Right atrium auricular region (tissue), 2 donors: ENCODE measurements at places on chromosomes 5 and 9. TPM values are rescaled to one million over a fixed set of nuclear protein-coding genes. Genes with fewer than 3 reads are reported as not detected.

DNA sequence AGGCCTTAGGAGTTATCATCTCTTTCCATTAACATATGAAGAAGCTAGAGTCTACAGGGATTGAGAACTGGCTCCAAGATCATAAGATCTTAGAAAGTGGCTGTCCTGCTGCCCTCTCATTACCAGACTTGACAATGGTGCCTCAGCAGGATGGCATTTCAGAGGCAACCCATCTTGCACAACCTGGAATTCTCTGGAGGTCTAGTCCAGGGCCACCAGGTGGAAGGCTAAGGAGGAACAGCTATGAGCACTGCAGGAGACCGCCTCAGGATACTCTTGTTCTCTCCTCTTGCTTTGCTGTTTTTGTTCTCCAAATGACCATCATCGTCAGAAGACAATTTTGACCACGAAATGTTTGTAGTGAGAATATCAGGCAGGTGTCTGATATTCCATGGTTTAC is 322.6 kb downstream of the FBXL17 start:
- peaks cover 3% of the 10 kb centered on the region for H3K36me3 ChIP-seq
- H3K27me3 ChIP-seq: no peaks in the 10 kb centered on the region

Gene FGF10
- 0.19 TPM for total RNA-seq

DNA sequence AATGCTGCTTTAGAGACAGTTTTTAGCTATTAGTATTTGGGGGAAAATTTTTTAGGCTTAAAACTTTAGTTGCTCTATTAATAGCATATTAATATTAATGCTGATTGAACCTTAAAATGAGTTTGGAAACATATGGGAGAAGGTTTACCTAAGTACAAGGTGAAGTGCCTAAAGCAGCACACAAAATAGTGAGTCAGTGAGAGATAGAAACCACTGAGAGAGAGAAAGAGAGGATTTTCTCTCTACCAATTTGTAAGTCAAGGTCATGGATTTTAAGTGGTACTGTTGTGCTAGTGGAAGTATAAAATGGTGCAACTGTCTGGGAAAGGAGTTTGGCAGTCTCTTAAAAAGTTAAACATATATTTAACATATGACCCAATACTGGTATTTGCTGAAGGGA is 64.9 kb downstream of the MARCHF3 start:
- no peak overlapping the region for H3K4me3 ChIP-seq
- DNase-seq: no peak
- no peak overlapping the region for H3K27ac ChIP-seq

GRCh38 chr5:112708103-112708622 is 29.5 kb upstream of the APC start:
- H3K36me3 ChIP-seq: no peaks in the 10 kb centered on the region
- peak overlapping the region; percentile 94 for H3K4me3 ChIP-seq
- H3K27me3 ChIP-seq: no peaks in the 10 kb centered on the region
- peaks cover 59% of the 10 kb centered on the region for H3K4me1 ChIP-seq
- H3K27ac ChIP-seq: peak overlapping the region; percentile 95
- no peak for DNase-seq

- DNase-seq: no peak
- H3K36me3 ChIP-seq: no peaks in the 10 kb centered on the region
- H3K27me3 ChIP-seq: no peaks in the 10 kb centered on the region
- H3K27ac ChIP-seq: no peak overlapping the region
These were observed 129.9 kb upstream of the FER start for GRCh38 chr5:108617467-108618435.

DNA sequence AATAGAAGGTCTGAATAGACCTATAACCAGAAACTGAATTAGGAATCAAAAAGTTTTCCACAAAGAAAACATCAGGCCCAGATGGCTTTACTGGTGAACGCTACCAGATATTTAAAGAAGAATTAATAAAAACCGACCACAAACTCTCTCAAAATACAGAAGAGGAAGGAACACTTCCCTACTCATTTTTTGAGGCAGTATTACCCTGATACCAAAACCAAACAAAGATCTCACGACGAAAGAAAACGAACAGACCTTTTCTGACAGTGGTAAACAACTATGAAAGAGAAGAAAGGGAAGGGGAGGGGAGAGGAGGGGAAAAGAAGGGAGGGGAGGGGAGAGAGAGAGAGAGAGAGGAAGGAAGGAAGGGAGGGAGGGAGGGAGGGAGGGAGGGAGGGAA is 13.5 kb downstream of the B4GALT1 start:
- H3K4me3 ChIP-seq: no peak overlapping the region
- H3K27ac ChIP-seq: peak overlapping the region; percentile 23
- H3K36me3 ChIP-seq: no peaks in the 10 kb centered on the region
- H3K27me3 ChIP-seq: no peaks in the 10 kb centered on the region
- no peak for DNase-seq
- H3K4me1 ChIP-seq: no peaks in the 10 kb centered on the region
